ENCODE measurements at places on chromosomes 2 and 18.

DNA sequence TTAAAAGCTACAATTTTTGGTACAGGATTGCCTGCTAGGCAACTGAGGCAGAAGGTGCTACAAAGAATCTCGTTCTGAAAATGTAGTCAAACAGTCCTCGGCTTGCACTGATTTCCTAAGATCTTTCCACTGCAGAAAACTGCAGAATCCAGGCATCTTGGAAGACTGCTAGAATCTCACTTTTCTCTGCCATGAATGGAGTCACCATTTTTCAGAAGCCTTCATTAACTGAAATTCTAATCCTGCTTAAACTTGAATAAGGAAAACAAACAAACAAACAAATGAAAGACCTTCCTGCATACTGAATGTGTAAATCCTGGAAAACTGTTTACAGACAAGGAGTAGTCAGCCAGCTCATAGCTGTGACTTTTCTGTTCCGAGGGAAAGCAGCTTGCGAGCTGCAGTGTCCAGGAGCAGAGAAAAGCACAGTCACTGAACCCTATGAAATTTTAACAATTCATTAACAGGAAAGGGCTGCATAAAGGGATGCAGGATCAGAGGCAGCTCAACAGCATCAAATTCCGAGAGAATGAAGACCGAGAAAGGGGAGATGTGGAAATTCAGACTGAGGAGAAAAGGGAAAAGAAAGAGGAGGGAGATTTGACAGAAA, 210.5 kb upstream of the PIK3C3 start:
- no peak for DNase-seq

DNA sequence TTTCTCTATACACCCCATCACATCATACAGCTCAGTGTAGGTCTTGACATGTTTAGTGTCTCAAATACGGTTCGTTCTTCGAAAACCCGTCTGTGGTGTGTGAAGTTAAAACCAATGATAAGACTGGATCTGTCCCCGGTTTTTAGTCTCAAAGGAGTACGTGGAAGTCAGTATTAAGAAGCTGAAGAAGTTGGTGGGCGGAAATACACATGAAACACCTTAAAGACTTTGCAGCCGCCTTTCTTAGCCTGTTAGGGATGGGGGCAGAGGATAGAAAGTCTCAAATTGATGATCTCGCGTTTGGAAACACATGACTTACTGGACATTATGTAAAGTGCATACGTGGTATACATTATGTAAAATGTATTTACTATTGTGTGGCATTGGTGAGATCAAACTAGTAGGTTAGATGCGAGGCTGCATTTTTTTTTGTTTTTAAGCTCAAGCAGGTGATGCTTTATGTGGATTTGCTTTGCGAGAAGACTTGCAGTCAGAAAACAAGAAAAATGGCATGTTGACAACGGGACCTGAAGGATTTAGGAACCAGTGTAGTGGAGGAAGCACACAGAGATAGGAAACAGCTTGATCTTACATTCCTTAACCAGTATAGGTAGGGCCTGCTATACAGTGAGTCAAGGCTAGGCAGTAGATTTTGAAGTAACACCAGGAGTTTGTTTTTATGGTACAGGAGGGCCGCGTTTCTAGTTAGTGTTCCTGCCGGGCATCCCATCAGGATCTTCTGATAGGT, 1.2 kb downstream of the CNOT11 start:
- peak; percentile 15 for DNase-seq

GRCh38 chr2:181104512-181105115, 124.2 kb downstream of the UBE2E3 start:
- peak; percentile 78 for DNase-seq

- DNase-seq: no peak
These were observed 44.0 kb downstream of the HK2 start for GRCh38 chr2:74877781-74878433.

DNA sequence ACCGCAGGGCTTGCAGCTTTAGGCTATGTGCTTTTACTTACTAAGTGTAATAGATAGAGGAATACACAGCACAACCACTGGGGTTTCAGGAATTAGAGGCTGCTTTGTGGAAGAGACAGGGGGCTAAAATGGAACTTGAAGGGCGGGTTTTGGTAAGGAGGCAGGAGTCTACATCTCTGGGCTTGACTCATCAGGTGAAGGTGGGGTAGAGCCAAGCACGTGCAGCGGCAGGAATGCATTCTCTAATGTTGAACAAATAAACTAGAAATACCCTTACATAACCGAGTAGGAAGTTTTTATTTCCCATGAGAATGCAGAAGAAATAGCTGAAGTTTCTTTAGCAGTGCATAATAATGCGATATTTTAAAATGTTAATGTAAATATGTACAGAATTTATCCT, 673.8 kb upstream of the SALL3 start:
- DNase-seq: no peak

DNA sequence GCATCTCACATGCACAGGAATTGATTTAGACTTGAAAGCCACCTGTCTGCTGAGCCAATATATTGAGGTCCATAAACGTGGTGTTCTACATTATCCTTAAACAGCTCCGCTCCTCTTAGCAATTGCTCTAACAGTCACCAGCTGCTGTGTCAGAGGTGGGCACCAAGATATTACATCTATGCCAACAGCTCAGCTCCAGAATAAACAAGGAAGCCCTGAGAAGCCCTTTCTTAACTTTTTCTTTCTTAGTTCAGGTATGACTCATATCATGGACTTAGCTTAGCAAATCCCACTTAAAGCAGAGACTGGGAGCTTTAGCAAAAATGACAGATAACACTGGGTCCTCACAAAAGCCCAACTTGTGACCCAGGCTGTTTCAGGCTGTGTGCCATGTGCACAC, 436.6 kb downstream of the IRS1 start:
- peak; percentile 72 for DNase-seq

GRCh38 chr2:26081556-26081955, 47.7 kb downstream of the RAB10 start:
- DNase-seq: no peak

DNA sequence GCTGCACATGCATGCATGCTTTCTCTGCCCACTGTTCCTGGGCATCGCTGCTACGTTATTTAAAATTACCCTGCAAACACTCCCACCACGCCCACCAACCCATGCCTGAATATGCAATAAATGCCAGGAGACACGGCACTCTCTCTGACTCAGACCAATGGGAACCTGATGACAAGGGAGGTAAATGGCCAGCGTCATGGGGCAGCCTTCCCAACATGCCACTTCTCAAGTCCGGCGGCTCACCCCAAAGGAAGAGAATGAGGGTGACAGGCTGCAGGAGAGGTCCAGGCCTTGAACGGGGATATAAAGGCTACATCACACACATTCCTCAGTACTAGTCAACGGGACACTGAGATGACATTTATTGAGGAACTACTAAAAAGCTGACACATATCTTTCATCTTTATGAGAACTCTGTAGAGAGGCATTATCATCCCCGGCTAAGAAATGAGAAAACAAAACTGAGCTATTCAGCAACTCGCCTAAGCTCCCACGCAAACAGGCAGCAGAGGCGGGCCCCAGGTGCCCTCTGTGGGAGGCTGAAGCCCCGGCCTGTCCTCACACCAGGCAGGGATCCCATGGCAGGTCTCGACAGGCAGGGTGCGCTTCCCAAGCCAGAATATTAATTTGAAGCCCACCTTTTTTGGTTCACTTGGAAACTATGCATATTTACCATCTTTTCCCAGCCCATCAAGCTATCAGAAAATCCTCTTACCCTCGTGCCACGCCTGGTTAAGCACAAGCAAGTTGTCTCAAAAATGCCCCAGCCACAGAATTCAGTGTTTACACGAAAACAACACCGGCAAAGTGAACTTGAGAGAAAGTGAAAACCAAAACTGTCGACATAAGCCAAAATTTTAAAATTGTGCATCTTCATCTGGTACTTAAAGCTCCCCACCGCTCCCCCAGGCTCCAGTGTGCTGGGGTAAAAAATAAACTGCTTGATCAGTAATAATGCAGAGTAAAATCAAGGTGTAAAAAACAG, 166.3 kb downstream of the HDAC4 start:
- no peak for DNase-seq

- no peak for DNase-seq
These were observed 62.3 kb upstream of the BOD1L2 start for GRCh38 chr18:57084331-57085271.

DNA sequence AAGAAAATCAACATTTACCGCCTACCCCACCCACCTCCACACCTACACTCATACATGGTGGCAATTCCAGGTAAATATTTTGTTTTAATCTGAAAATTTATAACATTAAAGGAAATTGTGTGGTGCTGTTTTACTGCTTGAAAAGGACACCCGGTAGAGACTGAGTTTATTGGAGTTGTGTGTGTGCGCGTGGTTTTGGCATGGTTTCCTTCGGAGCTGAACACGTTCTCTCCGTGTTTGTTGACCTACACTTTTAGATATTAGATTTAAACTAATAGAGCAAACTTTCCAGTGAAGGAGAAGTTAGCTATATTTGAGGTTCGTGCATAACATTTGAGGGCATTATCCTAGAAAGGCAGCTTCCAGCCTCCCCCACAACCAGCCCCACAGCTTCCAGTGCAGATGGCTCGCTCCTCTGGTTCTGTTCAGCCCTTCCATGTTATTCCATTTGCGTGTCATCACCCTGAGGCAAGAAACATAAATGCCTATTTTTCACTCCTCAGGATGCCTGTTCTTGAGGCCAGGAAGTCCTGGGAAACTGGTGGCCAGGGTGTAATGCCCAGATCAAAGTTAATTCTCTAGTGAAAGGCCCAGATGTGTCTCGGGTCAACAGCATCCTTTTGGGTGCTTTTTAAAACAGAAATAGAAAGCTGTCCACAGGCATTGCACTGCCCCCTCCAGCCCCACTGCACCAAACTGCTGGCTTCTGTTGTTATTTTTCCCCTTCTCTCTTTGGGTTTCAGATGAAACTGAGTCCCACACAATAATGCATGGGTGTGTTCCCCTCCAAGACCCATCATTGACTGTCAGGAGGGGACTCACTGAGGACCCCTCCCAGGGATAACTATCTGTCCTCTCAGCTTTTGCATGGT, 190.2 kb downstream of the SETBP1 start:
- no peak for DNase-seq

DNA sequence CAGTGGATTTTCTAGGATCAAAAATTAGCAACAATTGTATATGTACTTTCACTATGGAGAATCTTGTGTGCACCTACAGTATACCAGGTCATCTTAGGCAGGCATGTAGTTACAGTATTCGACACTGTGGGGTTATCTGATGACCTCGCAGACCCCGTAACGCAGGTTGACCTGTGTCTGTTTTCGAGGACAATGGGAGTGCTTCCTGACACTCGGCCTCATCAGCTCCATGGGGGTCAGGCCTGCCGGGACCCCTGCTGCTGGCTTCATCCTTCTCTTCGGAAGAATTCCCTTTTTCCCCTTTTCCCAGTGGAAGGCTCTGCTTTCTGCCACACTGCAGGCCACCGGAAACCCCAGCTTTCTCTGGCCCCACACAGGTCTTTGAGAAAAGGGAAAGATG, 102.8 kb upstream of the TMEM18 start:
- no peak for DNase-seq

- DNase-seq: peak; percentile 78
These were observed 41.4 kb upstream of the TMEFF2 start for GRCh38 chr2:192236136-192236535.

- no peak for DNase-seq
These were observed 33.4 kb upstream of the SLC9A2 start for GRCh38 chr2:102585847-102586404.

GRCh38 chr18:35592298-35592697, 10.8 kb downstream of the GALNT1 start:
- no peak for DNase-seq

DNA sequence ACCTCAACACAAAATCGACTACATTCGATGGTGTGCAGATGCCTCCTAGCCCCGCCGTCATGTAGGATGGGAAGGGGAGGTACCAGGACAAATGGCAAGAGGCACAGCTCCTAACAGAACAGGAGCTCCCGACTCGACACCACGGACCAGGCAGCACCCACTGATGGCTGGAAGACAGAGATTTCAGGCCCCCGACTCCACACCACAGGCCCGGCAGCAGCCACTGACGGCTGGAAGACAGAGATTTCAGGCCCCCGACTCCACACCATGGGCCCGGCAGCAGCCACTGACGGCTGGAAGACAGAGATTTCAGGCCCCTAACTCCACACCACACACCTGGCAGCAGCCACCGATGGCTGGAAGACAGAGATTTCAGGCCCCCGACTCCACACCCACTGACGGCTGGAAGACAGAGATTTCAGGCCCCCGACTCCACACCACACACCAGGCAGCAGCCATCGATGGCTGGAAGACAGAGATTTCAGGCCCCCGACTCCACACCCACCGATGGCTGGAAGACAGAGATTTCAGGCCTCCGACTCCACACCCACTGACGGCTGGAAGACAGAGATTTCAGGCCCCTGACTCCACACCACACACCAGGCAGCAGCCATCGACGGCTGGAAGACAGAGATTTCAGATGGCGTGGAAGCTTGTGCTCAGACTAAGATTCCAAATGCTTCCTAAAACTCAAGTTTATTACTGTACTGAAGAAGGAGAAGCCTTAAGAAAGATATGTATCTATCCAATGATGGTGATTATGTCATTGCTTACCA, 135.5 kb downstream of the EIPR1 start:
- DNase-seq: no peak

DNA sequence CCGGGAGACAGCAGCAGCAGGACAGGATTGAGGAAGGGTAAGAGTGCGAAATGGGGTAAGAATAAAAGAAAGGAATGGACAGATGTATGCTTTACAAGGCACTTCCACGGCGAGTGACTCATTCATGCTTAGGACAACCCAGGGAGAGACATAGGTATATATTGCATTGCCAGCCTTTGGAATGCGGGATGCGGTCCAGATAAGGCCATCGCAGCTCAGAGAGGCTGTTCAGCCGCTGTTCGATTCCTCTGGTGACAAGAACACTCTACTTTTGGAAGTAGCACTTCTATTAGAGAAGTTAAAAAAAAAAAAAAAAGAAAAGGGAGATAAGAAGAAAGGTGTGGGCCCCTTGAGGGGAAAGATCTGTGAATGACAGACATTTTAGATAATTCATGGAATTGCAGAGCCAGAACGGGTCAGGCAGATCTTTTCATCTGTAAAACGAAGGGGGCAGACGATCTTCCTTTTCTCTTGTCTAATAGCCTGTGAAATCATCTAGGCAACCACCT, 819 bp upstream of the NCOA1 start:
- DNase-seq: peak; percentile 40

DNA sequence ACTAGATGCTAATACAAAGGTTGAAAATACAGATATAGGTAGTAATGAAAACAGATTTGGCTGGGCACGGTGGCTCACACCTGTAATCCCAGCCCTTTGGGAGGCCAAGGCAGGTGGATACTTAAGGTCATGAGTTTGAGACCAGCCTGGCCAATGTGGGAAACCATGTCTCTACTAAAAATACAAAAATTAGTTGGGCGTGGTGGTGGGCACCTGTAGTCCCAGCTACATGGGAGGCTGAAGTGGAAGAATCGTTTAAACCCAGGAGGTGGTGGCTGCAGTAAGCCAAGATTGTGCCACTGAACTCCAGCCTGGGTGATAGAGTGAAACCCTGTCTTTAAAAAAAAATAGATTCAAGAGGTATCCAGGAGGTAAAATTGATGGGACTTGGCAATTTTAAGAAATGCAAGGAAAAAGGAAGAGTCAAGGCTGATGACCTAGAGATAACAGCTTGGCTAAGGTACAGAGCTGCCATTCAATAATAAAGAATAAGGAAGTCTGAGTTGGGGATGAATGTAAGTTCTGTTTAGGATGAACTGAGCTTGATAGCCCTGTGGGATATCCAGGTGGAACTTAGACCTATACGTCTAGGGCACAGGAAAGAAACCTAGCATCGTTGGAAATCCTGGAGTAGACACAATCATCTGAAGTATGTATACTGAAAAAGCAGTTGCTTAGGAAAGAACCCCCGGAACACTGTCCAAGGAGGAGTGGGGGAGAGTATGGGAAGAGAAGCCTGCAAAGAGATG, 9.1 kb downstream of the MAT2A start:
- DNase-seq: no peak

- peak; percentile 80 for DNase-seq
These were observed 108.8 kb downstream of the SLC4A3 start for GRCh38 chr2:219736209-219736608.

- DNase-seq: no peak
These were observed 668.1 kb downstream of the CNTNAP5 start for GRCh38 chr2:124693156-124693555.

Data from astrocyte of the spinal cord (primary cell).